Myocyte (in vitro differentiated cells): ENCODE measurements at places on chromosomes 2 and 18. TPM values are rescaled to one million over a fixed set of nuclear protein-coding genes. Genes with fewer than 3 reads are reported as not detected.

The ACMSD gene
- total RNA-seq = not detected in 2 replicates

The SERPINB12 gene
- 0.68 and 1.9 TPM in 2 replicates for total RNA-seq

The UGT1A10 gene
- not detected in 2 replicates for total RNA-seq

The ANKRD30BL gene
- total RNA-seq = not detected in 2 replicates

The DLGAP1 gene
- 0.75 and 1.4 TPM in 2 replicates for total RNA-seq

The COBLL1 gene
- 2.3 and 5.6 TPM in 2 replicates for total RNA-seq

The SLC16A14 gene
- 0.52 and 0.80 TPM in 2 replicates for total RNA-seq

The POTEC gene
- total RNA-seq = not detected in 2 replicates

The VWA3B gene
- not detected in 2 replicates for total RNA-seq

The DYSF gene
- total RNA-seq = 114 and 149 TPM in 2 replicates

The ARMC9 gene
- 43.8 and 55.7 TPM in 2 replicates for total RNA-seq

The ASXL3 gene
- not detected in 2 replicates for total RNA-seq

The USP34 gene
- 76.3 and 107 TPM in 2 replicates for total RNA-seq

The ANKRD36 gene
- 9.5 and 13.3 TPM in 2 replicates for total RNA-seq

The ADGRF3 gene
- 1.1 TPM in 1 of 2 replicates, not detected in the other for total RNA-seq

The DIS3L2 gene
- total RNA-seq = 20.5 and 34.5 TPM in 2 replicates

The HRH4 gene
- total RNA-seq = 0.13 and 0.21 TPM in 2 replicates

The NETO1 gene
- total RNA-seq = not detected in 2 replicates

The LRRC30 gene
- not detected in 2 replicates for total RNA-seq

The AKAIN1 gene
- not detected in 2 replicates for total RNA-seq

The PROC gene
- total RNA-seq = not detected in 2 replicates

The IL36B gene
- not detected in 2 replicates for total RNA-seq

The SERPINB13 gene
- not detected in 2 replicates for total RNA-seq

The MOCOS gene
- 4.8 and 5.4 TPM in 2 replicates for total RNA-seq
